Dermis blood vessel endothelial cell (primary cell): ENCODE measurements at places on chromosomes 4 and X. TPM values are rescaled to one million over a fixed set of nuclear protein-coding genes. Genes with fewer than 3 reads are reported as not detected.
A peak's percentile ranks its signal among the peaks of the same experiment; 100 is the strongest.

Gene CLDN22
- total RNA-seq: not detected in 2 replicates

Gene XPNPEP2
- total RNA-seq: not detected in 2 replicates

Gene TKTL2
- total RNA-seq: not detected in 2 replicates

Gene FMR1NB
- not detected in 2 replicates for total RNA-seq

Gene GUCY1A1
- total RNA-seq: 41.7 and 50.4 TPM in 2 replicates

DNA sequence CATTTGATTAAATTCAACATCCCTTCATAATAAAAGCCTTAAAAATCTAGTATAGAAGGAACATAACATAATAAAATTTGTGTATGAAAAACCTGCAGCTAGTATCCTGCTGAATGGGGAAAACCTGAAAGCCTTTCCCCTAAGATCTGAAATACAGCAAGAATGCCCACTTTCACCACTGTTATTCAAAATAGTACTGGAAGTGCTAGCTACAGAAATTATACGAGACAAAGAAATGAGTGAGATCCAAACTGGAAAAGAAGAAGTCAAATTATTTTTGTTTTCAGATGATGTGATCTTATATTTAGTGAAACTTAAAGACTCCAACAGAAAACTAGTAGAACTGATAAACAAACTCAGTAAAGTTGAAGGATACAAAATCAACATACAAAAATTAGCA, 152.9 kb downstream of the RTL3 start:
- DNase-seq: no peak

DNA sequence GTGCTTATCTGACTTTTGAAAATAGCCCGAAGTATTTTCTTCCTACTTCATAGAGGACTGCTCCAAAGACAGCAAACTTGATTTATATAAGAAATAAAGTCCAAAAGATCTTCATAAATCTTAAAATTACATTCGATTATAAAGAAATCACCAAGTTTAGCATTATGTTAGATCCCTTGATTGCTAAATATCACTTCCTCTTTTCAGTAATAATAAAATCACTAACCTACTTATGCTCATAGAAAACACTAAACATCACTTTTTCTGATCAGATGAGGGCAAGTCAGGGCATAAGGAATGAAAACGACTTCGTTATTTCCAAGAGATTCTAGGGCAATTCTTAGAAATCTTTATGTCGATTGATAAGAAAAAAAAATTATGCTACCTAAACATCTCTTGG, 32.0 kb downstream of the DYNLT3 start:
- DNase-seq: no peak

DNA sequence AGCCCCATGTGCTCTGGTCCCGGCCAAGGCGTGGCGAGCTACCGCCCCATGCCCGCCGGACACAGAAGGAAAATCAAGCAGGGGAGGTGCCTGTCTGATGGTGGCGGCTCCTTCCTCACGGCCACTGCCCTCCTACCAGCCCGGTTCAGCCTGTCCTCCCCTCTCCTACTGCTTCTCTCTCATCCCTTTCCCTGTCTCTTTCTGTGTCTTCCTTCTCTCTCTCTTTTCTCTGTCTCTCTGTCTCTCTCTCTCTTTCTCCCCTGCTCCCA, 279.1 kb downstream of the ASMT start:
- no peak for DNase-seq

DNA sequence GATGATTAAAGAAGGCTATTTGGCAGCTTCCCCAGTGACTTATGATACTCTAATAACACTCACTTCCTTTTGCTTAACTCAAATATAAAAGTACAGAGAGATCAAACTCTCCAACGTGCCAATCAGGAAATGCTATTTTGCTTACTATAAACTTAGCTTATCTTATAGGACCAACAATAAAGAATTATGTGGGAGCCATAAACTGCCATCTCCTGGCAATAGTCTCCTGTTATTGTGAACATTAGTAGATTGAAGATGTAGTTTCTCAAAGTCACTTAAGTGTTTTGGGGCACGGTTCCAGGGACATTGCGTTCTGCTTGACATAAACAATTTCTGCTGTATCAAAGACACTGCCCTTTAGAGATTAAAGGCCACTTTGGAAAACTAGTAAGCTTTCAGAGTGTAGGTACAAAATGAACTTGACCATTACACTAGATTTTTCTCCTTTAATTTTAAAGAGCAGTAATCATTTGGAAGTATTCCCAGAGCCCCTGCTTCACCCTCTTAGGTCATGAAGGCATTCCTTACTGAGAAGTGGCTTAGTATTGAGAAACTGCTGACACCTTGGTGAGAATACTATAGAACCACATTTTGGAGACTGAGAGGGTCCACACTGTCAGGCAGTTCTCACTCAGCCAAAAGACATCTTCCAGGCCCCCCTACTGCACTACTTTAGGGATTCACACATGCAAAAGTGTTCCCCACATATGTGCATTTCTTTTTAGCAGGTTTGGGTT, 51.9 kb downstream of the MAOA start:
- peak; percentile 61 for DNase-seq

DNA sequence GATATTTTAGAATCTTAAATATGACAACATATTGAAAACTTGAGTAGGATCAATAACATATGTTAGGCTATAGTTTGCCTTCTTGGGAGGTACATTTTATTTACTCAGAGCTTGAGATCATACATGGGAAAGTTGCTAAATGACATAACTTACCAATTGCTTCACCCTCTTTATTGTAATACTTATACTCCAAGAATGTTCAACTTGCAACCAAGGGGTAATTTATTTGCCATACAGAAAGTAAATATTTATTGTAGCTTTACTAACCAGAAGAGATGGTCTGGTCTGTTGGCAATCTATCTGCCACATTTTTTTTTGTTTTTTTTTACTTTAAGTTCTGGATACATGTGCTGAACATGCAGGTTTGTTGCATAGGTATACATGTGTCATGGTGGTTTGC, 426.6 kb downstream of the ARHGAP24 start:
- DNase-seq: no peak

- DNase-seq: no peak
These were observed 34.5 kb downstream of the CHRNA9 start for GRCh38 chr4:40369437-40370274.

- DNase-seq: no peak
These were observed 70.3 kb downstream of the PPEF2 start for GRCh38 chr4:75831856-75832405.

- no peak for DNase-seq
These were observed 148.4 kb upstream of the VCX3A start for GRCh38 chrX:6683353-6683752.

- no peak for DNase-seq
These were observed 16.3 kb upstream of the DDX3X start for GRCh38 chrX:41317477-41318208.

DNA sequence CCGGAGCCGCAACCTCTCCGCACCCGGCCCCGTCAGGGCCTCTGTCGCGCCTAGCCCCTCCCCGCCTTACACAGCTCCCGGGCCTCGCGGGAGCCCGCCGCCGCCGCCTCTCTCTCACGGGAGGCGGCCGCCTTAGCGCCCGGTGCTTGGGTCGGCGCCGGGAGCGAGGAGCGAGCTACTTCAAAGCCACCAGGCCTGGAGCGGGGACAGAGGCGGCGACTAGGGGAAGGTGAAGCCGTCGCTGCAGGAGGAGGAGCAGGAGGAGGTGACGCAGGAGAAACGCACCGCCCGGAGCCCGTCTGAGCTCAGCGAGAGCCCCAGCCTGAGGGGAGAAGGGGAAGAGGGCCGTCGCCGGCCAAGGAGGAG, 250 bp downstream of the USP9X start:
- peak; percentile 57 for DNase-seq

GRCh38 chr4:80425124-80426100, 89.9 kb downstream of the CFAP299 start:
- DNase-seq: no peak

GRCh38 chrX:101395789-101396188, 5.0 kb downstream of the RPL36A start:
- DNase-seq: no peak

DNA sequence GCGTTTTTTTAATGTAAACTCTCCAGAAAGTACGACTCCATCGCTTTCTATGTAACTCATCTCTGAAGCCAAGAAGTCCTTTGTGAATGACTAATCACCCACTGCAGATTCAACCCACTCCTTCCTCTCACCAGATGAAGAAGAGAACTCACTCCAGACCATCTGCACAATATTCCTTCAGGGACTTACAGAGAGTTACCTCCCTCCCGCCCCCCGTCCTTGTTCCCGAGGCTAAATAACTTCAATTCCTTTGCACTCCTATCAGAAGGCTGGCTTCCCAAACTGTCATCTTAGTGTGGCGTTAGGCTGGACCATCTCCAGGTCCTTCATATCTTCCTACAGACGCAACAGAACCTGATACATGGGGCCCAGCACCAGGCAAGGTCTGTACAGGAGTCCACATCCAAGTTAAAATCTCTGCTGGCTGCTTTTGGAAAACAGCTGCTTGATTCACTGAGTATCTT, 82.4 kb downstream of the AFAP1 start:
- peak; percentile 82 for DNase-seq

DNA sequence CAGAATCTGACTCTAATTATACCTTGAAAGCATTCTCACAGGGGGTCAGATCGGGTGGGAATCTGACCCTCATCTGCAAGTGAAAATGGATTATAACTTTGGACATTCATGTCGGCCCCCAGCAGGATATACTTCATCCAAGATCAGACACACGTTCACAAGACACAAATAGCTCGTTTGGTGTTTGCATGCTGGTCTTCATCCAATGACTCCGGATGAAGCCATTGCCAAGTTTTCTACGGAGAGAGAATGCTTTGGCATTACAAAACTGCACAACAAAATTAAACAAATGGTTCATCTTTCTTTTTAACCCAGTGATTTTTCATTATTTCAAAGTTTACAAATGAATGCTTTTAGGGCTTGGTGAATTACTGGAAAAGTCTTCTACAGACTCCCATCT, 105.5 kb downstream of the MID1 start:
- peak; percentile 33 for DNase-seq

GRCh38 chrX:48573690-48574269, 504 bp upstream of the RBM3 start:
- peak; percentile 87 for DNase-seq

DNA sequence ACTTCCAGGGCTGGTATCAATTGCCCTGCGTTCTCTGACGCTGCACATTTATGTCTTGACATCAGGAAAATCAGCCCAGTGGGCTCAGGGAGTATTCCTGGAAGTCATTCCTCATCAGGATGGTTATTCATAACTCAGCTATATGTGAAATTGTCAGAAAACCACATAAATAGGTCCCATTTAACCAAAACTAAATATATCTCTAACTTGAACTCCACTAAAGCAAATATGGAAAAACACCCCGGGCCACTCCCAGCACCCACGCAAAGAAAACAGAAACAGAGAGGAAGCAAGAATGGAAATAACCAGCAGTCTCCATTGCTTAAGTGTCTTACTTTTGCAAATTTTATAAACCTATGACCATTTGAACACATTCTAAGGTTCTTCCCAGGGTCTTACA, 112.0 kb downstream of the IRF2 start:
- no peak for DNase-seq

DNA sequence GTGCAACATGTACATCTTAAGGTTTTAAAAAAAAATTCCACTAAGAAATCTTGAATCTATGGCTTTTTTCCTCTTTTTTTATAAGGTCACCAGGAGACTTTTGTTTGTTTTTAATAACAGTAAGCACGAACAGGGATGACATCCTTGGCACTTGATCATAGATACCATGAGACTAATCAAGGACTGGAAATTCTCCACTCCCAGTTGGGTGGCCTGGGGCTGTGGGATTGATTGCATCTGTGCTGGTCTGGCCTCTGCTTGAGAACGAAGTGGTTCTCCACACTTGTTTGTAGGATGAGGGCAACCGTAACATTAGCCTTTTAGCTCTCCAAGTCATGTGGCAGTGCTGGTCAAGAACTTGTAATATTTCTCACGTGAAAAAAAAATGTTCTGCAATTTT, 35.4 kb downstream of the SNX25 start:
- DNase-seq: no peak

DNA sequence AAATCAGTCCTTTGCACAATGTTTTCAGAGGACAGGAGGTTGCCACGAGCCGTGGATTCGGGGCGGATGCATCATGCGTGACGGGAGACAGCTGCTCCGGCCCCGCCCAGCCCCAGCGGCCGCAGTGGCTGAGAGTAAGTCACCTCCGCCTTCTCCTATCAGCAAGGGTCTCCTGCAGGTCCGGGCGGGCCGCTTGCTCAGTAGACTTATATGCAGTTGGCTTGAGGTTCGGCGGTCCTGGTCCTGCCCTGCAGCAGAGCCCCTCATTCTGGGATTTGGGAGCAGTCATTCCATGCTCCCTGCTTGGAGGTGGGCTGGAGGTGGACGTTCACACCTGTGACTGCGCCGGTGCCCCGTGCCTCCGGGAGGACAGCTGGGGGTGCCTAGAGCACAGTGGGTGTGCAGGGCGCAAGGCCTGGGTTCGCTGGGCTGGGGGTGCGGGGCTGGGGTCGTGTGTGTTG, 86.3 kb upstream of the ADRA2C start:
- DNase-seq: no peak
